ENCODE measurements at places on chromosomes 2 and 18.

GRCh38 chr18:10860928-10861327 lies 288.4 kb downstream of the PIEZO2 start:
- no peak for DNase-seq

DNA sequence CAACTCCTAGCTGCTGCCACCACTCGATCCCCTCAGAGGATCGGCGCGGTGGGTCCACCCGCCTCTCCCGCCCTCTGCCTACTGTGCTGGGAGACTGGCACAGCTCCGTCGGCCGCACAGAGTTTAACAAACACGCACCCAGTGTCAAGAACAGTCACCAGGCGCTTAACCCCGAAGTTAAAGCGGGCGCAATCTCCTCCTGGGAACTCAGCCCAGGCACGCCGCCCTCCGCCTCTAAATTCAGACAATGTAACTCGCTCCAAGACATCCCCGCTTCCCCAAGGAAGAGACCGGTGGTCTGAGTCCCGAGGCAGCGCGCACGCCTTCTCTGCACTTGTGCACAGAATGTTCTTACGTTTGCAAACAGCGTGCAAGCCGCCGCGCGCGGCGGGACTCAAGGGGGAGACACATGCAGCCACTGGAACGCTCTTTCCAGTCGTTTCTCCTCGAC lies 533 bp downstream of the CXCR4 start:
- no peak for DNase-seq

- DNase-seq: no peak
These were observed 143.8 kb downstream of the HAUS1 start for GRCh38 chr18:46247942-46248341.

GRCh38 chr2:26991717-26992116 lies 21.3 kb downstream of the MAPRE3 start:
- DNase-seq: no peak

DNA sequence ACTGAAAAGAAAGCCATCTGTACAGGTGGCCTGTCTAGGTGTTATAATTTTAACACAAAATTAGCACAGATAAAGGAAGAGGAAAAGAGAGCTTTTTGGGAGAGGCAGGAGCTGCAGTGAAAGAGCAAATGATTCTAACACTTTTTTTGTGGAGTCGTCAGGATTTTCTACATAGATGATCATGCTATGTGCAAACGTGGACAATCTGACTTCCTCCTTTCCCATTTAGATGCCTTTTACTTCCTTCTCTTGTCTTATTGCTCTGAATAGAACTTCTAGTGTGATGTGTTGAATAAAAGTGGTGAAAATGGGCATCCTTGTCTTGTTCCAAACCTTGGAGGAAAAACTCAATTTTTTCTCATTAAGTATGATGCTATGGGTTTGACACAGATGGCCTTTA lies 334.5 kb downstream of the NBAS start:
- DNase-seq: no peak

DNA sequence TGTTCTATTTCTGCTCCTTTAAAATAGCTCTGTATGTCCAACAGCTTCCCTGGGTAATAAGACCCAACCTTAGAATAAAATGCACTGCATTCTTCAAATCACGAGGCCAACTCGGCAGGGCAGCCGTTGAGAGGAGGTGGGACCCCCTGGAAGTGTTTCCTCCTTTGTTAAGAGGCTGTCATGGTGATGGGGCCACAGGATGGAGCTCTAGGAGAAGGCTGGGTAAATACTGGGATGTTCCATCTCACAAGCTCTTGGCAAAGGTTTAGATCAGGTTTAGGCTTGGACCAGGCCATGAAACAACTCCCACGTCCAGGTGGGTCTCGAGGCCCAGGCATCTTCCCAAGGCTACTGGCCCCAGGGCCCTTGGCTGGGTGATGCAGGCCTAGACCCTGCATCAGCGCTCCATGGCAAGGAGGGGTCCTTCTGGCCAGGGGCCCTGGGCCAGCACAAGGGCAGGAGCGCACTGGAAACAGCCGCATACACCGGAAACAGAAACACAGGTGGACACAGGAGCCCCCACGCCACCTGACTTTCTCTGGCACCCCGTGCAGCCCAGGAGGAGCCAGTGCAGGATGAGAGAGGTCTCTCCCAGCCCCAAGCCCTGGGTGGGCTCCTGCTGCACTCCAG lies 38.8 kb upstream of the OTOS start:
- DNase-seq: no peak

- no peak for DNase-seq
These were observed 327.9 kb downstream of the AKAIN1 start for GRCh38 chr18:4869155-4869554.

DNA sequence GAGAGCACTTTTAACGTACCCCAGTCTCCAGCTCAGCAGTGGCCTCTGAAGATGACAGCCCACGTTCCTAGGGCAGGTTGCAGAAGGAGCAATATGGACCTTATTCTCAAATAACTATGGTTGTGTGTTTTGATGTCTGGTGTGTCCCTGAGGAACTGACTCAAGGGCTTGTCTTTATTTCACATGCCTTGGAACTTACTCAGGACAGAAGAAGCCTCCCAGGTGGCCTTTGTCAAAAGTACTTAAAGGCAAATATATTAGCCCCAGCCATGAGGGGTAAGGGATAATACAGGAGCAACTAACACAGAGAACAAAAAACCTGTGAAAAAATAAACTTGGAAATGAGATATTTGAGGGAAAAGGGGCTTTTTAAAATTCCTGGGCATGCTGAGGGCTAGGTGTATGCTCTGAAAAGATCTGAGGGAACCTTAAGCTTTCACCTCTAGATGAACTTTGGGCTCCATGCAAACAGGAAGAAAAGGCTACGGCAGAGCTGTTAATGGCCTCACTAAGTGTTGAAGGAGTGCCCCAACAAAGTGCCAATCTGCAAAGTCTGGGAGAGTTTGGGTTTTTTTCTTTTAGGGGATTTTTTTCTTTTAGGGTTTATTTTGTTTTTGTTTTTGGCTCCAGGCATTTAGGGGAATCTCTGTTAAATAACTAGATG lies 40.3 kb downstream of the SRBD1 start:
- DNase-seq: no peak

DNA sequence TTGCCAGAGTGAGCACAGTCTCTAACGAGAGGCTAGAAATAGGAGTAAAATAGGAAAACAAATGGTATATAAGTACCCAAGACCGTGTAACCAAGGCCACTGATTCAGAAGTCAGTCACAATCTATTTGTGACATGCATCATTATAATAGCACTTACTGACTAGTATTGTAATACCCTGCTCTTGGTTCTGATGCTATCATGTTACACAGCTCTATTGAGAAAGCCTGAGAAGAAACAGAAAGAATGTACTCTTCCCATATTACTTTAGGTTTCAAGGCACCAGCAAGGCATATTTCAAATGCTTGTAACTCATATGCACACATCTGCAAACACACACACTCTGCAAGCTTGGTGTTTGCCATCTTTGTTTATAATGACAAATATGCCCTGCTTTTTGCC lies 746.4 kb downstream of the SLC4A3 start:
- DNase-seq: no peak
